ENCODE measurements at places on chromosomes 7 and 10.

- no peak for DNase-seq
Measured at GRCh38 chr7:77729574-77730348, 33.5 kb downstream of the RSBN1L start.

DNA sequence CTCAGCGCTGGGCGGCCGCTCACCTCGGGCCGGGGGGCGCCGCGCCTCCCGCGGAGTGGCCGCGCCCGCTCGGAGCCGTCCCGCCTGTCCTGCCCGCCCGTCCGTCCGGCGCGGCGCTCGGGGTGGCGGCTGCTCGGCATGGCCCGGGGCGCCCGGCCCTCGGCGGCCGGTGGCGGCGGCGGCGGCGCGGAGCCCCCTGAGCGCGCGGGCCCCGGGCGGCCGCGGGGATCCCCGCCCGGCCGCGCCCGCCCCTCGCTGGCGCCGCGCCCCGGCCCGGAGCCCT, 338 bp downstream of the SDK1 start:
- no peak for DNase-seq

DNA sequence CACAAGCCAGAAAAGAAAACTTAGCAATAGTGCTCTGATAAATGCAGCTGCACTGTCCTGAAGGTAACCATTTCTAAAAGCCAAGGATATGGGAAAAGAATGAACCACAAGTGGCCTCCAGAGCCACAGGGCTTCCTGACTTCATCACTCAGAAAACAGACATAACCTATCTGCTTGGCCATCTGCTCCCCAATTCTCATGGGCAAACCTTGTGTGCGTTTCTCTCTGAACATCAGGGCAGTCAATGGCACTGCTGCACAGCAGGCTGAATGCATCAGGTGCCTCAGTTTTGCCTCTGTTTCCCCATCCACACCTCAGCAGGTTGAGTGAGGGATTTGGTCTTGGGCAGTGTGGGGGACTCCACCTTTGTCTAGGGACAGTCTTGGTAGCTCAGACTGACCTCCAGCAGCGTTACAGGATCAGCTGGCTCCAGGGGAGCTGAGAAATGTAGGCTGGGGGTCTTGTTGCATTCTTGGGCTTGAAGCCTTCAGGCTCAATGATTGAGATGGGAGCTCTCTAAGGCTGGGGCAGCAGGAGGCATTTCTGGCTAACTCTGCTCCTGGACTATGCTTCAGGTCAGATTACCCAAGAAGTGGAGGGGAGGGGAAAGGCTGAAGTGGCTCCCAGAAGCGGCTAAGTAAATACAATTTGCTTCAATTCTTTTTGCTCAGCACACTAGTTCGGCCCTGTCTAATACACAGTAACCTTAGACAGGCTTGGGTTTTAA, 23.6 kb upstream of the PDLIM1 start:
- DNase-seq, result no peak

- no peak for DNase-seq
Measured at GRCh38 chr10:12590675-12591659, 241.6 kb downstream of the CAMK1D start.

DNA sequence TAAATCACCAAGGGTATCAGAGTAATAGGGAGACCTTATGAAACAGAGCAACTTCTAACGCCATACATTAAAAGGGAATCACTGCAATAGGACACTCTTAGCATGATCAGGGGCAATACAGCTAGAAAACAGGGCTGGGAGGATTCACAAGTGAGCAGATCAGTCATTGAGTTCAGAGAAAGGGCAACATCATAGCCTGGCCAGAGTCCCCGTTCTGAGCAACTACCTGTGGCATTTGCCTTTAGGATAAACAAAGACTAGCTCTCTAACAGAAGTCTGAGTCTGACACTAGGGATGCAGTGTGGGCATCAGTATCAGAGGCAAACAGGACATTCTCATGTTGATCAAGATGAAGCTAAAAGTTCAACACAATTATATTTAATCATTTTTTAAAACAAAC, 297.9 kb downstream of the DGKB start:
- no peak for DNase-seq

DNA sequence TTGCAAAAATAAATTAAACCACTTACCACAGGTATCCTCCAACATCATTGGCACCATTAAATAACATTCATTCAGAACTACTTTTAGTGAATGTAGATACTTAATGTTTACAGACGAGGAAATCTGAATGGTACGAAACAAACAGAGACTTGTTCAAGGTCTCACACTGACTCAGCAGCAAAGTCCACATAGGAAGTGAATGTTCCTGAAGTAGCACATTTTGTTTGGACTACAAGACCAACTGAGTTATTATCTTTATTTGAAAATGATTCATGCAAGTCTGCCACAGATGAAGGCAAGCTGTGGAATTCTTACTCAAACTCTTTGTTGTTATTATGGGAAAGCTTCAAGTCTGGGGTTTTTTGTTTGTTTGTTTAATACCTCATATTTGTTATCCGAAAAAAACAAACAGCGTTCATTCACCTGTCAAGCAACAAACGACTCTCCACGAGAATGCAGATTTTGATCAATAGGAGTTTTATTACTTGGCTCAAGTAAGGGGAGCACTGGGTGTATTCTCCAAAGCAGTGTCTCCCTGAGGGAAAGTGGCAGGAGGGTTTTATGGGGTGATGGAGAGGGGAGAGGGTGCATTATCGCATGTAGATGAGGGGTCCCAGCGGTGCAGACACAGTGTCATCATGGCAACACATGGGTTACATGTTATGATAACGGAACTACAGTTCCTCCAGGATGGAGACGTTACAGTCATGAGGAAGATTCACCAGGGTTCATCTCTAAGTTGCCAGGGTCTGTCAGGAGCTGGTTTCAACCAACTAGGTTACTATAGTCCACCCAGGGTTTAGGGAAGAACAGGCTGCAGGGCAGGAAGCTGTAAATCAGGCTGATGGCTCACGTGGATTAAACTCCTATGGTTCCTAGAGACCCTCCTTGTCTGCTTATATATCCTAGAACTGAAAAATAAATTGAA, 147.7 kb upstream of the AKR1E2 start:
- no peak for DNase-seq

GRCh38 chr10:86370006-86370585, 3.5 kb upstream of the GRID1 start:
- DNase-seq, result no peak

DNA sequence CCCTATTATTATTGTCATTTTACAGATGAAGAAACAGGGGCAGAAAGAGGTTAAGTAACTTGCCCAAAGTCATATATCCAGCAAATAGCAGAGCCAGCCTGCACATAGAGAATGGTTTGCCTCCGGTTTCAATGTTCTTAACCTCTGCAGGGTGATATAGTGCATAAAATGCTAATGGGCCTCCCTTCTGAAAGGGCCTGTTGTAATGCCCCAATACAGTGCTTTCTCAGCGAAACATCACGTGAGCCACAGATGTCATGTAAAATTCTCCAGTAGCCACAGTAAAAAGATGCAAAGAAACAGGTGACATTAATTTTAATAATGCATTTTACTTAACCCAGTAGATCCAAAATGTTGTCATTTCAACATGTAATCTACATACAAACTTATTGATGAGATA, 38.1 kb downstream of the LRGUK start:
- DNase-seq, result no peak

DNA sequence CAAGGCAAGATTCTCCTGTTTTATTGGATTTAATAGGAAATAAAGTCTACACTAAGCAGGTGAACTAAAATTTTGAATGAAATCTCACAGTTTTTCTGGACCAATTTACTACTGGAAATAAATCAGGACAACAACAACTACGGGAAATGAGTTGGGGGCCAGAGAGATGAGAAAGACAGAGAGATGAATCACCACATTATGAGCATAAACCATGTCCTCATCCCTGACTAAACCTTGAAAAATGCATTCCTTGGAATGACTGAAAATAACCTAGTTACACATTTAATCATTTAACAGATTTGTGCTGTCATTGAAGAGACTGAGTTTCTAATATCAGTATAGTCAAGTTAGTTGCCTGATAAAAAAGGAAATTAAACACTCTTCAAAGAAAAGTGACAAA, 608.4 kb upstream of the KCND2 start:
- DNase-seq, result no peak

DNA sequence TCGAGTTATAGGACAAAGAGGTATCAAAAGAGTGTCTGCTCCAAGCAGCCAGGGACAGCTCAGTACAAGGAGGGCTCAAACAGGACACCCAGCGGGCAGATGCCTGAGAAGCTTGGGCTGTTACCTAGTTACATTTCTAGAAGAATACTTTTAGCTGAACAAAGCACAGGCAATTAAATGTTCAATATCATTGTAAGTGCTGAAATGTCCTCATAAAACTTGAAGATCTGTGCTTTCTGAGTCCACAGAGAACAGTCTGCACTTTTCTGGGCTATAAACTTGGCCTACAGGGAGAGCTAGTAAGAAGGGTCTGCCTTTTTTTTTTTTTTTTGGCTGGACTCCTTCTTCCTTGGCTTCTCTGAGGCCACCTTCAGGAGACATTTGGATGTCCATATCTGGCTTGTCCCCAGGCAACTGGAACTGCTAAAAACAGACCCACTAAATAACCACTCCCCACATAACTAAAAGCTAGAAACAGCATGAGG, 123.2 kb downstream of the SLC16A9 start:
- DNase-seq, result no peak

GRCh38 chr10:30534465-30535144, 94.9 kb downstream of the LYZL2 start:
- peak; percentile 54 for DNase-seq

DNA sequence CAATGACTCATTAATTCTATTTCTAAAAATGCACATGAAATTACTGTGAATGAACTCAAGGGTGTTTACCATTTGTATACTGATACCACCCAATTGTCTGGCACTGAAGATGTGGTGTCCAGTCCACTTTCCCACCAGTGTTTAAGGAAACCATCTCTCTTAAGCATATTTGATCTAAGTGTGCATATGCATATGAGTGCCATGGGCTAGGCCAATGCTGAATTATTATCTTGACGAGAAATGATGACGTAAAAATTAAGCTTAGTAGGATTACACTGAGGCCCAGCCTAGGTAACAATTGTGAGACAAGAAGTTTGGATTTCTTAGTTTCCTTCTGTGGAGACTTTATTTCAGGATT, 59.7 kb downstream of the SVIL start:
- no peak for DNase-seq

DNA sequence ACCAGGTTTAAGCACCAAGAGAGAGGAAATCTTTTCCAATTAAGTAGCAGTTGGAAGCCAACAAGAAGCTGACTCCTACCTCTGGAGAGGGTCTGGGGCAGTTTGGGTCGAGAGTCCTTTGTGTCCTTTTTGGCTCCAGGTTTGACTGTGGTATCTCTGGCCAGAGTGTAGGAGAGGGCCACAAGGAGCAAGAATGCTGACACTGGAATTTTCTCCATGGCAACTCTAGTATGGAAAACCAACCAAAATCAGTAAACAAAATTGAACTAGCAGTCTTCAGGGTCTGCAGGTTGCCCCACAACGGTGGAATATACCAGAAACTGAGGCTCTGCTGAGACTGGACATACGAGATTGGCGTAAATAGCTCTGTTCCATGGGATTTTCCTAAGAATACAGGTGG, 3.2 kb downstream of the AGR2 start:
- DNase-seq, result no peak

GRCh38 chr7:98281757-98282606, 496 bp downstream of the BRI3 start:
- no peak for DNase-seq

DNA sequence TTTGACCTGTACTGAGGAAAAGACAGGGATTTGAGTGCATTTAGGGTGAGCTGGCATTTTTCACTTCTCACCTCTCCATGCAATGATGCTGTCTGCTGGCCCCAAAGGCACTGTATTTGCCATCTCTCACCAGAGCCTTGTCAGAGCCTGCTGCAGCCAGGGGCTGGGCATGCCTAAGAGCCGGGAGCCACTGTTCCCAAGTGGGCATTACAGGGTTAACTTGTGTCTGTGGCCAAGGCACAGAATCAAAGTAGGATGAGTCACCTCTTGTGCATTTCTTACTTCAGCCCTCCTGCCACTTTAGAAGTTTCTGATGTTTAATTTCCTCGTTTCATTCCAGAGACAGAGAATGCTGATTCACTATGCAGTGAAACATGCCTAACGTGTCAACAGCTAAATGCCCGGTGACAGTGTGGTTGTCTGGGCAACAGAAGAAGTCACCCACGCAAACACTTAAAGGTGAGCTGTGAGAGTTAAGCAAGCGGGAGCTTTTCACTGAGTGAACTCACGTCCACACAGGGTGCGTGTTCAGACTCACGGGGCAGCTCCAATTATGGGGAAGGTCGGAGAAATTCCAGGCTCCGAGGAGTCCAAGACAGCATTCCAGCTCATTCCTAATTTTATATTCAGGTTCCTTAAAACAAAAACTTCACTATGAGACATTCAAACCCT, 57.1 kb upstream of the IGFBP3 start:
- peak; percentile 50 for DNase-seq

GRCh38 chr7:140327261-140327661, 71.1 kb downstream of the SLC37A3 start:
- DNase-seq, result no peak

DNA sequence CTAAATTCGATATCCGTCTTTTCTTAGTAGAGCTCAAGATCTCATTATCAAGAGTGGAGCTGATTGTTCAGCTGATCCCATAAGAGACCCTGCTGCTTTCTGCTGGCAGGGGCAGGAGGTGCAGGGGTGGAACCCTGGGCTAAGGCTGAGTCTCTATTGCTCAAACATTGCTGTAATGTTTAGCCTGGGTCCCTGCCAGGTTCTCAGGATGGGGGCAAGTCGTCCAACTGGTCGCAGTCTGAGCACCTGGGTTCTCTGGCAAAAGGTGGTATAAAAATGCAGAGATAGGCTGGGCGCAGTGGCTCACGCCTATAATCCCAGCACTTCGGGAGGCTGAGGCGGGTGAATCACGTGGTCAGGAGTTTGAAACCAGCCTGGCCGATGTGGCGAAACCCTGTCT, 62.0 kb upstream of the NRBF2 start:
- DNase-seq, result no peak

- DNase-seq, result no peak
Measured at GRCh38 chr7:133185512-133185911, 67.4 kb upstream of the EXOC4 start.

DNA sequence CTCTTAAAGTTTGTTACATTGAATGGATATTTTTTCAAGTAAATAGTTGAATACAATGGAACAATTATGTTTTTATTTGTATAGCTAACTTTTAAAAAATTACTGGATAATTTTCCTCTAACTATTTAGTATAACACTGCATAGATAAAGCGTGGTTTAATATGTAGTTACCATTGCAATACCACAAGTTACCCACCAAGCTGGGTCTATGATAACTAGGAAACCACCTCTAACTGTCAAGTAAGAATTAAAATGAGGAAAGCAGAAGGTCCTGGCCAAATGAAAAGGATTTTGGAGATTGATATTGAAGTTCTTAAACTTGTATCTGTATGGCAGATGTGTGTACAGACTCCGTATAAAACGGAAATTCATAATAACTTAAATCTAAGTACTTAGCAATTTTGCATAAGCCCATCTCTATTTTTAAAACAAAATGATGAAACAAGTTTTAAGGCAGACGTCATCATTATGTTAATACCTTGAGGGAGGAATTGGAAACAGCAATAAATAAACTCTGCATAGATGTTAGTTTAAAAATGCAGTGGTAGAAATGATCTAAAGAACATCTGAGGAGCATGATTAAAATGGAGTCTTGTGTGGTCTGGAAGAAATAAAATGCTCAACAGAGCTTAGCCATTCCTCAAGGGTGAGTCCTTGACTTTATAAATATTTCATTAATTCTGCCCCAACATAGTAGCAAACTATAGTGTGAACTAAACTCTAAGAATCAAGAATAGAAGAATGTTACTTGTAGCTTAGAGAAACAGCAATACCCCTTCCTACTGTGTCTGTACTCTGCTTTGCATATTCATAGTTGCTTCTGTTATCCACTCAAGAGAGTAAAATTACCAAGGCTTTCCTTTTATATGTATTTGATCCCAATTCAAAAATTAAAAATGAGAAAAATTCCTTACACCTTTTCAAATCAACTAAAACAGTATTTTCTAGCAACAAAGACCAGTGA, 206.4 kb upstream of the FERD3L start:
- no peak for DNase-seq

Data from GM13977 (cell line).